ENCODE measurements at places on chromosomes 3 and 15. TPM values are rescaled to one million over a fixed set of nuclear protein-coding genes. Genes with fewer than 3 reads are reported as not detected.

DNA sequence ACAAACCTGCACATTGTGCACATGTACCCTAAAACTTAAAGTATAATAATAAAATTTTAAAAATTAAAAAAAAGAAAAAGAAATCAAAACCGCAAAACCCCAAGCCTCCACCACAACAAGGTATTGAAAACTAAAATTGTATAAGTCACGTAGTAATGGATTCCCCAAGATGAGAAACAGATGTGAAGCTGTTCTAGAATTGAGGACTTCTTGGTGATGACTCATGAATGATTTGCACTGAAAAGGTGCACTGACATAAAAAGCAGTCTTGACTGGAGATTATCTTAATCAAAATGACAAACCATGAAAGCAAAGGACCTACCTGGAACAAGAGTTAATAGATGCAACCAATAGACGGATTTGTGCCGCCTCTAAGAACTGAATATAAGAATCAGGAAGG is 225.8 kb downstream of the MYRIP start:
- no peak for DNase-seq

DNA sequence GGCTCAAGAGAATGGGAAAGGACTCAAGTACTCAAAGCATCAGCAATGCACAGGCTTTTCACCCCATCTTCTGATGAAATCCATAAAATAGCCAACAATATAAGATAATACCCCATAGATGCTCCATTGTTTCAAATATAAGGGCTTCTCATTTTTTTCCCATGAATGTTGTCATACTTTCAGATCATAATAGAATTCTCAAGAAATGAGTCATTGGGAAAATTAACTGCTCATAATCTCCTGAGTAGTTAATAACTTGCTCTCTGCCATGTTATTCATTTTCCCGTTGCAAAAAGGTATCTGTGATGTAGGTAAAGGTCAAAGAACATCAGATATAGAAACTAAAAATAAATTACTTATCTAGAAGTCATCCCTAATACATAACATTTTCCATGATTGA is 121.9 kb downstream of the NSUN3 start:
- peak; percentile 54 for DNase-seq

- no peak for DNase-seq
Measured at GRCh38 chr15:57221134-57221533, 155.2 kb upstream of the CGNL1 start.

GRCh38 chr15:83206526-83207008 is 1.1 kb downstream of the HDGFL3 start:
- no peak for DNase-seq

DNA sequence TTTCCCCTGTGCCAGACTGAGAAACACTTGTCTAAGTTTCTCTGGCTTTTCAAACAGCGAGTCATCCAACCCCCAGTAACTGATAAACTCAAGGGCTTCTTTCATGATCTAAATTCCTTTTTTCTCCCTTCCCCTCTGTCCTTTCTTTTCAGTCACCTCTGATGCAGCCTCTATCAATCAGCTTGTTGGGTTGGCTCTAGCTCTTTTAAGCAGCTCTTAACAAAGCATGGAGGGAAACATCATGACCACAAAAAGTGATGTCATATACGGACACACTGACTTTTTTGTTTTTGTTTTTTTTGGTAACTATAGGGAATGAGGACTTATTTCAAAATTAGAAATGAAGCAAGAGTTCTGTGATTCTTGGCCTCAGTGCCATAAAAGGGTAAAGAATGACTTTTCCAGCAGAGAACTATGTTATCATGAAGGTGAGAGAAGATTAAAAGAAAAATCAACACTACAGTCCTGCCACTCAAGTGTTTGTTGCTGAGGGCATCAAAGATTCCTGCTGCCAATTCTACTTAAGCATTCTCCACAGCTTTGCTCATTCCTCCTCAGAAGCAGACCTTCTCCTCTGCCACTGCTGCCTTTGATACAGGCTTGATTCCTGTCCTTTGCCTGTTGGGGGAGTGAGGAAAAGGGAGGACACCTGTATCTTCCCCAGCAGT is 457.0 kb upstream of the ONECUT1 start:
- DNase-seq, result no peak

- DNase-seq, result no peak
Measured at GRCh38 chr3:11711876-11712275, 68.2 kb upstream of the VGLL4 start.

DNA sequence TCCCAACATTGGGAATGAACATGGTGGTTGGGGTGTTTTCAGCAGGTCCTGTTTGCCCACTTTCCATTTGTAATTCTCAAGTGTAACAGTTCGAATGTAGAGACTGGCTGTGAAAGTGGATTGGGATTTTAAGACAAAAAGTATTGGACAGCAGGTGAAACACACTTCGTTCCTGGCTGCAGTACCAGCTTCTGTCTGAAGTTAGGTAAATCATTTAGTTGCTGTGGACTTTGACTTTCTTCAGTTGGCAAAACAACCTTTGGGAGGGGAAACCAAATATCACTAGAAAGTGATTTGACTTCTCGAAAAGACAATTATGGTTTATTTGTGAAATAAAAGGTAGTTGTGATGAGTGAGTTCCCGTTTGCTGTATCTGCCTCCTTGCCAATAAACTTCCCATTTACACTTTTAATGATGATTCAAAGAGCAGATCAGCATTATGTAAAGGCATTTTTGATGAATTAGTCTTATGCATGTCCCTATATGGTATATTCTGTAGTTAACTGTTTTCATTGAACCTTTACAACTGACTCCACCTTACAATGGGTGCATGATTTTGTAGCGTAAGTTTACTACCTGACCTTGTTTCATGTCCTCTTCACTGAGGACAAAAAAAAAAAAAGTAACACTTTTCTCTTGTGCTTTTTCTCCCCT is 34.0 kb downstream of the FNDC3B start:
- no peak for DNase-seq

- no peak for DNase-seq
Measured at GRCh38 chr15:31470756-31471155, 144.1 kb downstream of the KLF13 start.

GRCh38 chr3:188583341-188584161 is 429.6 kb downstream of the LPP start:
- no peak for DNase-seq

GRCh38 chr3:134356411-134357040 is 17.7 kb downstream of the AMOTL2 start:
- DNase-seq, result no peak

DNA sequence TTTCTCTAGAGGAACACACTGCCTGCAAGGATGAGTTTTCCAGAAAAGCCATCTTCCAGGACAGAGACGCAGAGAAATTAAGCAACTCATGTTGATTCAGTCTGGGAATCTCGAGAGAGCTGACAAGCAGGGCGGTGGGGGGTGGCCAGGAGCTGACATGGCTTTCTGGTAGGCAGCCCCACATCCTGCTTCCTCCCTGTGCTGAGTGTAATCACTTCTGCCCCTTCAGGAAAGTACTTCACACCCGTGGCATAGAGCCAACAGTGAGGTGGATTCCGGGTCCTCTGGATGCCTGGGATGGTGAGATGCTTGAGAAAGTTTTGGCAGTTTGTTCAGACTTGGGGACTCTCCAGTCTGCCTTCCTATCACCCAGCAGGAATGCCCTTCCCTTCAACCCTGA is 221.1 kb downstream of the SLCO3A1 start:
- peak; percentile 63 for DNase-seq

GRCh38 chr15:69767191-69767590 is 314.6 kb downstream of the RPLP1 start:
- no peak for DNase-seq

DNA sequence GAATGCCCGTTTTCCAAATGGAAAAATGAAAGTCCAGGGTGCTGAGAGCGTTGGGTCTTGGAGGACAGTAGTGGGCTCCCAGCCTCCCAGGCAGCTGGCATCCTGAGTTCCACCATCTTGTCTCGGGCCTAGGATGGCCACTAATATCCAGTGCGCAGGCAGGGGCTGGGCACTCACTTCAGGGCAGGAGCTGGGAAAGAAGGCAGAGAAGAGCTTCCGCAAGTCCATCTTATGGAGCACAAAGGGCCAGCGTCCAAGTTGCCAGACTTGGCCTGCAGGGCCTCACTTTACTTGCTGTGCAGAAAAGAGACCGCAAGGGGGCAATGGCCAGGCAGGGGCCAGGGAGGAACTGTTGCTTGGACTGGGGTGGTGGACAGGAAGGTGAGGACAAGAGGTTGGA is 46.1 kb downstream of the IQSEC1 start:
- DNase-seq, result no peak

DNA sequence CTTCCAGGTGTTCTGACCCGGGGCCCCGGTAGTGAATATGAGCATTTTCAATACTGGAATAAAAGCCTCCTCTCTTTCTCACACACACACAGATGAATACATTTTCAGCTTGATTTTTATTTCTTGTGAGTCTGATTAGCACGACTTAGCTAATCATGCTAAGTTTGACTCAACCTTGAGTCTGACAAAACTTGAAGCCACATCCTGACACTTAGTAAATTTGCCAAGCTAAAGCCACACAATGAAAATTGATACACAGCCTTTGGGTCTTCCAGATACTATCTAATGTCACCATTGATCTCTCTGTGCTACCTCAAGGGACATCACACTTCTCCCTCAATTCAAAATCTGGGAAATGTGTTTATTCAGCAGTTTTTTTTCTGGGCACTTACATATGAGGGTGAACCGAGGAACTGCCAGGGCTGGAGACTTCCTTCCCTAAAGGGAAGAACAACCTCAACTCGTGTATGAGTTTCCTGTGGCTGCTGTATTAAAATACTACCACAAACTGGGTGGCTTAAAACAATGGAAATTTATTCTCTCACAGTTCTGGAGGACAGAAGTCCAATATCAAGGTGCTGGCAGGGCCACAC is 18.6 kb downstream of the TMEM266 start:
- no peak for DNase-seq

DNA sequence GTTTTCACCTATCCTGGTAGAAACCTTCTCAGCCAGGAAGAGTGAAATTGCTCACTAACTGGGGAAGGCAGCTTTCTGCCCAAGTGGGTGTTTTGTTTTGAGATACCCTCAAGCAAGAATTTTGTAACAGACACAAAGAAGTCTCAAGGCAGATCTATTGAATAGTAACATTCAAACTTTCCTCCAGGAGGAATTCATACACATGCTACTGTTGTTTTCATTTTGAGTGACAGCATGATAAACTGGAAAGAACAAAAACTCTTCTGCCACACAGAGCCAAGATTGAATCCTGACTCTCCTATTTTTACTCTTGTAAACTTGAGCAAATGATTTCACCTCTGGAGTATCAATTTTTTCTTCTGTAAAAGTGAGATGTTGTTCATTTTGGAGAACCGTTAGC is 54.8 kb upstream of the MBNL1 start:
- no peak for DNase-seq

GRCh38 chr3:48565186-48565585 is 1.6 kb upstream of the UCN2 start:
- no peak for DNase-seq

- DNase-seq, result no peak
Measured at GRCh38 chr15:73287019-73287418, 81.7 kb downstream of the HCN4 start.

DNA sequence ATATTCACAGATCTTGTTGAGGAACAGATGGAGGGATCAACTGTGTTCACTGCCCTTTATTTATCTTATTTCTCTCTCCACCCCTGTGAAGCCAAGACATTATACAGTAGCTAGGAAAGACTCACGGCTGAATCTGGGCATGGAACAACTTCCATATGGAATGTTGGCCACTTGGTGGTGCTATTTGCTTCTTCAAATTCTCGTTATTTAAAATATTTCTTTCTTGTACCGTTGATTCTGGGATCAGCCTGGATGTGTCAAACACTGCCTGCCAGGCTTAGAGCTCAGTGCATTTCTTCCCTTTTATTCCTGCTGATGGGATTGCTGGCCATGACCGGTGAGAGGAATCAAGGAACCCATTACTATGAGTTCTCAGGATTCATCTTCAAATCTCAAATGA is 17.5 kb upstream of the GASK1A start:
- no peak for DNase-seq

DNA sequence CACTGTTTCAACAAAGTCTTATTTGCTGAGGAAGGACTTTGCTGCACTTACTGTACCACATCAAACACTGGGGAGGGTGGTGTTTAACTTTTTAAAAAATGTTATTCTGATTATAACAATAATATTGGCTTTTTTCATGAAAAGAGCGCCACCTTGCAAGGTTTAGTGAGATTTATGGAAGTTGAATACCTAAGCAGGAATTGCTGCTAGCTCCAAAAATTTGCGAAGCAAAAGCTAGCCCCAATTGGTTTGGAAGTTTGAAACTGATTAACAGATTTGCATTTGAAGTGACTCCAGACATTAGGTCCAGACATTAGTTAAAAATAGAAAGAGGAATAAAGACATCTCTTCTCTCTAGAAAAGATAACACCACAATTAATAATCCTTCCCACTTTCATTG is 6.7 kb downstream of the ZIC1 start:
- no peak for DNase-seq

FBXO40 gene
- not detected for total RNA-seq

ADAMTS7 gene
- total RNA-seq, result 0.49 TPM

UCN2 gene
- 35.4 TPM for total RNA-seq

GAP43 gene
- total RNA-seq, result not detected

ST8SIA2 gene
- total RNA-seq, result 1.5 TPM

TGM4 gene
- 1.3 TPM for total RNA-seq

TWF2 gene
- 96.6 TPM for total RNA-seq

PSTPIP1 gene
- 7.1 TPM for total RNA-seq

APBA2 gene
- total RNA-seq, result 13.9 TPM

IL5RA gene
- not detected for total RNA-seq

EPHA3 gene
- 0.04 TPM for total RNA-seq

KLF15 gene
- not detected for total RNA-seq

UBR1 gene
- 20.8 TPM for total RNA-seq

TRIM59 gene
- total RNA-seq, result 24.7 TPM

HIGD2B gene
- not detected for total RNA-seq

ATP13A5 gene
- total RNA-seq, result not detected

DAZL gene
- not detected for total RNA-seq

NPAP1 gene
- total RNA-seq, result not detected

SLC24A5 gene
- total RNA-seq, result not detected

ISG20 gene
- 8.3 TPM for total RNA-seq

Measured in foreskin keratinocyte (primary cell).